Epithelial cell of proximal tubule (primary cell): ENCODE measurements at places on chromosomes 4 and X. TPM values are rescaled to one million over a fixed set of nuclear protein-coding genes. Genes with fewer than 3 reads are reported as not detected.
A peak's percentile ranks its signal among the peaks of the same experiment; 100 is the strongest.

The WDR17 gene
- total RNA-seq, result 0.17 and 0.58 TPM in 2 replicates

The NDUFC1 gene
- total RNA-seq, result 57.6 and 60.9 TPM in 2 replicates

The C4orf51 gene
- total RNA-seq, result not detected in 2 replicates

The ADH1A gene
- total RNA-seq, result not detected in 2 replicates

The CXorf66 gene
- total RNA-seq, result not detected in 2 replicates

The DAPP1 gene
- total RNA-seq, result 6.7 and 18.3 TPM in 2 replicates

DNA sequence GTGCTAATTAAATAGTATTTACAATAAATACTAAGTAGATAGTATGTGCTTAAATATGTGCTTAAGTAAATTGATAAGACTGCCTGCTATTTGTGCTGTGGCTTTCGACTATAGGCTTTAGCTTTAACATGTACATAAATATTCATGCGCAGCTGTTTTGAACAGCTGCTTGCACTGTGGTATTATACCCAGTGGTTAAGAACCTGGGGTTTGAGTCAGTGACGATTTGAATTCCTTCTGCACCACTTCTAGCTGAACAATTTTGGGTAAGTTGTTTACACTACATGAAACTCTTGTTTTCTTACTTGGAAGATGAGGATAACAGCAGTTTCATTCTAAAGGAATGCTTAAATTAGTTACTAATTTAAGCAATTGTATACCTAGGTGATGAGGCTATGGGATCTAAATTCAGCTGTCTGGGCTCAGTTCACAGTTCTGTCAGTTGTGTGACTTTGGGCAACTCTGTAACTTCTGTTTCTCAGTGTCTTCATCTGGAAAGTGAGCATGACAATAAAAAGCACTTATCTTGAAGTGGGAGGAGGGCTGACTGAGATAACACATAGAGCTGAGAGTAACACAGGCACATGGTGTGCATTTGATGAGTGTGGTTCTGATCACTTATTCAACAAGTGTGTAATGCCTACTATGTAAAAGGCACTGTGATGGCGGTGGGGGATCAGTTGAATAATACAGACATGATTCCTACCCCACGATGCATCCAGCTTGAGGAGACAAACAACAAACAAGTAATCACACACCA, 37.0 kb downstream of the HPGDS start:
- peak; percentile 9 for DNase-seq

DNA sequence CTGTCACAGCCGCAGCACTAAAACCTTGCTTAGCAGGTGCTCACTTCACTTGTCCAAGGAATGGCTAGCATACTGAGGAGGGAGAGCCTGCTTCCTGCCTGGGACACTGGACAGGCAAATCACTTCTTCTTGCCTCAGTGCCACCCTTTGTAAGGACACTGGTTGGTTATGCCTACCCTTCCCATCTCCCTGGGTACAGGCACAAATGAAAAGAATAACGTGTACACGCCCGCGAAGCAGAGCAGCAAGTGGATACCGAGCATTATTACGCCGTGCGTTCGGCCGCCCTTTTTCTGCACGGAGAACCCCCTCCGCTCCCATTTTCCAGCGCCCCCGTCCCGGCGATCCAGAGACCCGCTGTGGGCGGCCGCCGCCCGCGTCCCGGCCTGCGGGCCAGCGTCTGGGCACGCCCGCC, 338 bp upstream of the KLHL2 start:
- no peak for DNase-seq

- DNase-seq, result peak; percentile 63
These were observed 107.8 kb downstream of the EFNB1 start for GRCh38 chrX:68936608-68937007.

- DNase-seq, result no peak
These were observed 46.2 kb downstream of the LDB2 start for GRCh38 chr4:16852228-16852627.
